ENCODE measurements at places on chromosomes 12 and 14.

- DNase-seq: peak; percentile 89
Observed at GRCh38 chr12:78403136-78403535, 461.4 kb upstream of the SYT1 start.

DNA sequence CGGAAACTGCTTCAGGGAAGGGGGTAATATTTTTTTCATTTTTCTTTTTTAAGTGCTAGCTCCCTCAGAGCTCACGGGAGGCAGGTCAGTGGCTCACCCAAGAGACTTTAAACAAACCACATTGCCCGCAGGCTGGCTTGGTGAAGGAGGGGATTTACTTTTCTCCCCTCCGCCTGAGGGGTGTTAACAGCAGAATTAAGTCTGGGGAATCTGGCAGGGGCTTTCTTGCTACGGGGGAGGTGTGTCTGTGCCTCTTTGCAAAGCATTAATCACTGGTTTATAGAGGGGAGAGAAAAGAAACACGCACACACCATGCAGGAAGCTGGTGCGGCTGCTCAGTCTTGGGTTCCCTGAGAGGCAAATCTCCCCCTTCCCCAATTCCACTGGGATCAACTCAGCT is 26.2 kb upstream of the TBX3 start:
- DNase-seq: no peak

DNA sequence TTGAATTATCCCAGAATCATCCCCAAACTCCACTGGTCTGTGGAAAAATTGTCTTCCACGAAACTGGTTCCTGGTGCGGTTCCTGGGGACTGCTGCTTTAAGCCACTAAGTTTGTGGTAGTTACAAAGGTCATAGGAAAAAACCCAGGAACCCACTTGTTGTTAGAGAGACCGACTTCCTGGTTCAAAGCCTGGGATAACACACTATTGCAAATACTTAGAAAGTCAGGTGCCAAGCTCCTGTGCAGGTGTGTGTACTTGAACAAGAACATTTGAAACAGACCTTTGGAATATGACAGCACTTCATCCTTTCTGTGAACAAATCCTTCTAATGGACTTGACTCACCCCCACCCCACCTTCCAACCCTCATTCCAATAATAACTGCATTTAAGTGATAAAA is 519.6 kb downstream of the GLT1D1 start:
- no peak for DNase-seq

- no peak for DNase-seq
Observed at GRCh38 chr12:13195250-13195649, 1.3 kb upstream of the EMP1 start.

DNA sequence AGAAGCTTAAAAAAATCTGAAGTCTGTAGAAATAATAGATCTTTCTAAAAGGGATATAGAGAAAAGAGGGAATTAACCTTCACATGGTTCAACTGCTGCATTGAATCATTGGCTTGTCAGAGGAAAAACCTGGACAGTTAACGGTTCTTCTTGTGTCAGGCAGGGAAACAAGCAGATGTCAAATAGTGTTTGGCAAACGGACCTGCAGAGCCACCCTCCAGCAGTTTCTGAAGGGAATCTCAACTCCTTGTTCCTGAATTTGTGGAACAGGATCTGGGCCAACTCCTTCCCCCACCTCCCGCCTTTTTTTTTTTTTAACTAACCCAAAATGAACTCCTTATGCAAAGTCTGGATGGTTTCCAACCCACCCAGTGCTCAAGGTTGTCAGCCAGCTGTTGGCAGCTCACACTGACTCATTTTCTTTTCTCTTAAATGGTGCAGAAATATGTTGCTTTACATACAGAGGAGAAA is 187.3 kb downstream of the CAND1 start:
- peak; percentile 81 for DNase-seq

GRCh38 chr12:130967636-130968035 is 13.9 kb downstream of the ADGRD1 start:
- no peak for DNase-seq

- no peak for DNase-seq
Observed at GRCh38 chr12:91991399-91992187, 154.1 kb downstream of the BTG1 start.

DNA sequence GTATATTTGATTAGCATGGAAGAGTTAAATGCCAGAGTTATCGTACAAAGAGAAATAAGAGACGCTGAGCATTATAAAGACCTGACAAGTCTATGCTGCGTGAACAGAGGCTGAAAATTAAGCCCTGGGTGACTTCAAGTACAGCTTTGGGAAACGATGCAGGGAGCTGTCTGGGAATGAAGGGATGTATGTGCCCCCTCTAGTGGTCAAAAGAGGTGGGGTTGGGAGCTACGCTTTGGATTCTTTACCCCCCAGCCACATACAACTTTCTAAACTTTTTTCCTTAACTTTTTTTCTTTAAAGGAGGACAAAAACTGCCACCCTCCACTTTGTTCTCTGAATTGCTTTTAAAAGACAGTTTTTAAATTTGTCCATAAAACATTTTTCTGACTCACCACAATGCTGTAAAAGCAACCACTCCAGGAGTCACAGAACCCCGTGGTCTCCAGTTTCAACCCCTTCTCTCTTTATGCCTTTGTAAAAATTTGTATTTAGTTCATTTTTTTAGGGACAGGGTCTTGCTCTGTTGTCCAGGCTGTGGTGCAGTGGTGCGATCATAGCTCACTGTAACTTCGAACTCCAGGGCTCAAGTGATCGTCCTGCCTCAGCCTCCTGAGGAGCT is 59.4 kb downstream of the ZNF664 start:
- peak; percentile 72 for DNase-seq

- no peak for DNase-seq
Observed at GRCh38 chr14:105843444-105844046, 317.2 kb downstream of the TMEM121 start.

- no peak for DNase-seq
Observed at GRCh38 chr14:98949481-98950135, 322.4 kb downstream of the BCL11B start.

DNA sequence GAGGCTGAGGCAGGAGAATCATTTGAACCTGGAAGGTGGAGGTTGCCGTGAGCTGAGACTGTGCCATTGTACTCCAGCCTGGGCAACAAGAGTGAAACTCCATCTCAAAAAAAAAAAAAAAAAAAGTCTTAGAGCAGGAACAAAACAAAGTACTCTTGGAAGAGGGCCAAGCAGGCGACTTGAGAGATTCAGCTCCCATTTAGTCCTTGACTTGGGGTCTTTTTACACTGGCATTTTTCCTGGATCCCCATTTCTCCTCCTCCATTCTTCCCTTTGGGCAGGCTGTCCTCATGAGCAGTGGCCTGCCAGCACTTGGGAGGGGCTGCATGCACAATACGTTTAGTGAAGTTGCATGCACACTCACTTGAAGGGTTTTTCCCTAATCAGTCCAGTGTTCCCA is 72.9 kb downstream of the C14orf132 start:
- no peak for DNase-seq

- DNase-seq: no peak
Observed at GRCh38 chr14:60482743-60483142, 3.1 kb downstream of the C14orf39 start.

GRCh38 chr12:13811061-13811460 is 170.3 kb downstream of the GRIN2B start:
- no peak for DNase-seq

DNA sequence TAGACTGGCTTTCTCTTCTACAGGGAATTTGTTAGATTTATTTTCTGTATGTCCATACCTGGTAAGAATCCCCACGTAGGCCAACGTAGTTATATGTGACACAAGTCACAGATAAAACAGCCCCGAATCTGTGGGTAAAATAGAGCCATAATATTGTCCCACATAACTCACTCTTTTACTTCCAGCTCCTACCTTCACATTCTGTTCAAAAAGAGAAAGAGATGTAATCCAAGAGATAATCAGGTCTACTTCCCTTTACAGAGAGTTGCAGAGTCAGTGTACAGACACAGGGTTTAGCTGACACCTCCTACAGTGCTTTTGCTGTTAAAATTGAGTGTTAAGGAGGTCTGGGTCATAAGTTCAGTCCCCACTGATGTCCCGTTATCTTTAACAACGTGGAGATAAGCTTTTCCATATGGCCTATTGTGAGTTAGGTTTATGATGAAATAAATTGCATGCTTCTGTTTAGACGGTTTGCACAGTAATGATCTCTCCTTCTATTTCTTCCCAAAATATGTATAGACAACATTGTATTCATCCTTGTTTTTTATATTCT is 446.5 kb downstream of the ADAMTS20 start:
- DNase-seq: no peak

GRCh38 chr12:60832290-60832689 is 1236.5 kb downstream of the SLC16A7 start:
- no peak for DNase-seq

DNA sequence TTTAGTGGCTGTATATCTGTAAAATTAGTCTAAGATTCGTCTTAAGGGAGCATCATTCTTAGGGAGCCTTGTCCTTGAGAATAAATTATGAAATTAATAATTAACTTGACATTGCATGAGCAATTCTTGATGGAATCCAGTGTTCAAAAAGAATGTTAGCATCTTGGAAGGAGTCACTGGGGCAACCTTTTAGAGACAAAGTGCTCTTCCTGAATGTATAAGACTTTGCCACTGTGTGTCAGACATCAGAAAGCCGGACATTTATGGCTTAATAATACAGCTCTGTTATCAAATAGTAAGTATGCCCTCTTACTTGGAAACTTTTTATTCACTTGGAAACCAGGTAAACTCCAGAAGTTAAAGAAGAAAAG is 83.3 kb downstream of the CCER1 start:
- DNase-seq: no peak

- peak; percentile 42 for DNase-seq
Observed at GRCh38 chr14:89489761-89490437, 72.9 kb upstream of the FOXN3 start.

Measured in myocyte (in vitro differentiated cells).